ENCODE measurements at places on chromosomes 7 and 10.

DNA sequence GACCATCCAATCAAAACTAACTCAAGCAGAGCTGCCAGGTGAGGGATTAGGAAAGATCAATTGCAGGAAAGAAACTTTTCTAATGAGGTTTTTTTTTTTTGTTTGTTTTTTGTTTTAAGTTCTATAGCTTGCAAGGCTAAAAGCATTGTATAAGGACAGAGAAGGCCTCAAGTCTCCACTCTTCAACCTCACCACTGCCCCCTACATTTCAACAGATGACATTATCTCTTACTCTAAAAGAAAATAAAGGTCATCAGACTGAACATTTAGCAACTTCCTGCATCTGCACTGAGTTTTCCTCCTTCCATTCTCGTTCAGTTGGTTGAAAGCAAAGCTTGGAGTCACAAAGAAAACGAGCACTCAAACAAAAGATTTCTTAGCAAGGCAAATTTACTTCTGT lies 45.2 kb upstream of the EXOC4 start:
- DNase-seq: no peak

- no peak for DNase-seq
Observed at GRCh38 chr10:91389636-91390512, 20.3 kb upstream of the HECTD2 start.

- DNase-seq: no peak
Observed at GRCh38 chr10:86043236-86043635, 323.4 kb downstream of the GRID1 start.

GRCh38 chr7:49295146-49295545 lies 370.8 kb downstream of the CDC14C start:
- DNase-seq: no peak

DNA sequence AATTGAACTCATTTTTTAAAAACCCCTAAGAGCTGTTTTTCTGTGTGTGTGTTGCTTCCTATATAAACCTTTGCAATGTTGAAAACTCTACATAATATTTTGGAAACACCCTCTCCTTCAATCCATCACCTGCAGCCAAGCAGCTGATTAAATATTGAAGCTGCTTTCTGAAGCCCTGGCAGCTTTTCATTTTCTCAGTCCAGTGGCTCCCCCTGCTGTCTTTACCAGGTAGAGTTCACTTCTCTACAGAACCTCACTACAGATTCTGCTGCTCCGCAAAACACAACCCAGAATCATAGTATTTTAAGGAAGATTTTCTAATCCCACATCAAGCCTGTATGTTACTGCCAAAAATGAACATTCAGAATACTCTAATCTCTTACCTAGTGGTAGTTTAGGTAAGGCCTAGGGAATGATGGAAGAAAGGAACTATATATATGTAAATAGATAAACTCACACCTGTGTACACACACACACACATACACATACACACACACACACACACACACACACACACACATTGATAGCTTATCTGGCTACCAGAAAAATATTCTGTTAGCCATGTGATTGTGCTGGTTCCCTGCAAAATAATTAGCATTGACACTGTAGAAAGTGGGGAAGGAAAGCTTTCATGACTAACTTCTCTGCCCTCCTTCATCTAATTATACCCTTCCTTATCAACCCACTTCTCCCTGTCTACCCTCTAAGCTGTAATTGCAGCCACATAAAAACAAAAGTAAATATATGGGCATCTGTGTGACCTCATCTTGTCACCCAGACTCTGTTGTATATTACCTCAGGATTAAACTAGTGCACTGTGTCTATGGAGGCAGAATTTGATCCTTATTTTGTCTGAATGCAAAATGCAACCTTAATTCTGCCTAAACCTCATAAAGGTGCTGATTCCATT lies 229.5 kb upstream of the FZD1 start:
- peak; percentile 71 for DNase-seq

DNA sequence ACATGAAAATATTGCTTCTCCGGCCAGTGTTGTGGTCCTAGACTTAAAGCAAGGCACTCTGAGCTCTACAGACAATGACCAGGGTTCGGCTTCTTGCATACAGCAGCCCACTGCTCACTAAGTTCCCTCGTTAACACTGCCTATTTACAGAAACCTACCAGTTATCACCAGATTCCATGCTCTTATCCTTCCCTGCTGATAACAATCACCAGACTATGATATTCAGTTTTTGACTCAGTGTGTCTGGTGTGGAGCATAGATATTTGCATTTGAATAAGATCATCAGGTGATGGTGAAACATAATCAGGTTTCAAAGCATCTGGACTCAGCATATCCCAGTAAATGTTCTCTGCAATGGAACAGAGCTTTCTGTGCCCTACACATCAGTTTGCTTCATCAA lies 182.3 kb downstream of the SNX13 start:
- DNase-seq: no peak

DNA sequence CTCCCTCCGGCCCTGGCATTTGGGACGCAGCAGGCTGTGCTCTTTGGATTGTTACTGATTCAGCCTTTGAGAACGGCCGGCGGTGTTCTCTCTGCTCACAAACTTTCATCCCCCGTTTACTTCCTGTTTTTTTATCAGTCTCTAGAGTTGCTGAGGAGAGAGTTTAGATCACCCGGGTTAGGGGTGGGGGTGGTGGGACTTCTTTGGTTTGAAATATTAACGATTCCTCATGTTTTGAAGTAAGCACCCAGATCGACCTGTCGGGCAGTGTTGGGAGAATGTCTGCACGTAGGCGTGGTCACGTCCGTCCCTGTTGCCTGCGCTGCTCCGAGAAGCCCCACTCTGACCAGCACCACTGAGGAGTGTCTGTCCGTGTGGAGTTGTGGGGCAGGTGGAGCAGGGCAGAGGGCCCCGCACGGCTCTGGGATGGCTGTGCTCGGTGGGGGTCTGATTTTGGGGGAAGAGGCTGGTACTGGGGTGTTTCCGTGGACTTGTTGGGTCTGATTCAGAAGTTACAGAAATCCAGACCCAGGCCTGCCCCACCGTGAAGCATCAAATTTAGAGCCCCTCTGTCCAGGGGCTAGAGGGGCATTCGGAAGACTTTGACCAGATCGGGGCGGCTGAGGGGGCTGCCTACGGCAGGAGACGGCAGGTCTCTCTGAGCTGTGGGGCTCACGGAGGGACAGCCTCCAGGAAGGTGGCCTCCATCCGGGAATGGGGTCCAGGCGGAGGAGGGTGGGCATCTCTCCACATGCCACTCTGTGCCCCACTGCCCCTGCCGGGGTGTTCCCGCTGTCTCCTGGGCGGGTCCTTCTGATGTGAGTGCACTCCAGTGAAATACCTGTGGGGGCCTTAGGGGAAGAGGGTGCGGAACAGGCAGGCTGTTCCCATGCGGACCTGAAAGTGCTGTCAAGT lies 7.4 kb downstream of the INPP5A start:
- DNase-seq: no peak

DNA sequence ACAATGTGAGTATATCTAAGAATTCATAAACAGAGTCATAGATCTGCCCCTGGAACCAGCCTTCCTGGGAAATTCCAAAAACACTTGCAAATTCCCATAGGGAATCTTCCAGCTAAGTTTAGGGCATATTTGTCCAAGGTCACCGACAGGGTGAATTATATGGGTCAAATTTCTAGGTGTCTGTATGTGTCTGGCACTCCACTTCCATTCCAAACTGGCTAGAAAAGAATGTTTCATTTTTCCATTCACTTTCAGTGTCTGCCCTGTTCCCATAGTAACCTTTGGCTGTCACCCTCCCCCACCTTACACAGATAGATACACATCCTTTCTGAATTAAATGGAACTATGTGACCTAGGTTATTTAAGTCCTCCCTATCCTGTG lies 230.9 kb downstream of the CREB5 start:
- DNase-seq: no peak

DNA sequence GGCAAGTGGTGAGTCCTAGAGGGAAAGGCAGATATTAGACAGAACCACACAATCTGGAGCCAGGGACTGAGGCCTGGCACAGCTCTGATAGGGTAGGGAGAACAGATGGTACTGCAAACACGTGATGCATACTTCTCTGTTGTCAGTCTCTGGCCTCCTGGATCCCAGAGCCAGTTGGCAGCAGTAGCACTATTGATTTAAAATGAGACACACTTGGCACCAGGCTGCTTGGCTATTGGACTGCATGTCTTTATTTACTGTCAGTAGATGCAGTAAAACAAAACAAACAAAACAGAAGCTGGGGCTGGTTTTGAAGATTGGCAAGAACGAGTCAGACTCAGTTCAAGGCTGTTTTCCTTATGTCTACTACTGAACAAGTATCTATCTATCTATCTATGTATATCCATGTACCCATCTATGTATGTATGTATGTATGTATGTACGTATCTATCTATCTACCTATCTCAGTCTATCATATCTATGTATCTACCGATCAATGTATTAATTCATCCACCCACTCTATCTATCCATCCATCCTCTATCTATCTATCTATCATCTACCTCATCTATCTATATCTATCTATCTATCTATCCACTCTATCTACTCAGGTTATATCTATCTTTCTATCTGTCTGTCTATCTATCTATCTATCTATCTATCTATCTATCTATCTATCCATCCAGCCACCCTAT lies 23.4 kb upstream of the MGAM2 start:
- no peak for DNase-seq

- no peak for DNase-seq
Observed at GRCh38 chr10:45354261-45354660, 19.8 kb upstream of the ALOX5 start.

DNA sequence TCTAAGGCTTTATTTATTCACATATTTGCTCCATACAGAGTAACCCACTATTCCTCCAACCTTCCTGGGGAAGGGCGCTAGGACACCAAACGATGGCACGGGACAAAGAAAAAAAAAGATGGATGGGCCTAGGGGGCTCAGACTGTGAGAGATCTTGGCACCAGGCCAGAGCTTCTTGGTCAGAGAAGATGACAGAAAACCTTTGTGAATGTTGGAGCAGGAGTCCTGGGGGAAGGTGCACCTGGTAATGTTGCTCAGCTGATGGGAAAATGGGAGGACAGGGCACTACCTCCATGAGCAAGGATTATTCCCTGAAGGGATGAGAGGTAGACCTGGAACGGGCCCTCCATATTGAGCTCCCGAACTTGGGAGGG lies 1.4 kb upstream of the SH3PXD2A start:
- DNase-seq: no peak

DNA sequence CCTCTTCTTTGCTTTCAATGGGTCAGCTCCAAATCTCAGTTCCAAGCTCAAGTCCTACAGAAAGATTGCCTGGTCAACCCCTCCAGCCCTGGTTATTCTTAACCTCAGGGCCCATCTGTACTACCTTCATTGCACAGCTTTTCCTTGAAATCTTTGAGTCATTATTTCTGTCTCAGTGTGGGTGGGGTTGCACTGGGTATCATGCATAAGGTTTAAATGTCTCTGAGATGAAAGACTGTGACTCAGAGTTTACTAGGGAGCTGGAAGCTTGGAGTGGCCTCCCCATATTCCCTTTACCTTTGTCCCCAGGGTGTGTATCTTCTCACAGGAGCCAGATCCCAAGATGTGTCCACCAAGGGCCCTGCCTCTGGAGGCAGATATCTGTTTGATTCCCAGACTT lies 3.3 kb upstream of the OR6V1 start:
- no peak for DNase-seq
